Posterior vena cava (tissue), 2 donors: ENCODE measurements at places on chromosomes 7 and 10. TPM values are rescaled to one million over a fixed set of nuclear protein-coding genes. Genes with fewer than 3 reads are reported as not detected.

DNA sequence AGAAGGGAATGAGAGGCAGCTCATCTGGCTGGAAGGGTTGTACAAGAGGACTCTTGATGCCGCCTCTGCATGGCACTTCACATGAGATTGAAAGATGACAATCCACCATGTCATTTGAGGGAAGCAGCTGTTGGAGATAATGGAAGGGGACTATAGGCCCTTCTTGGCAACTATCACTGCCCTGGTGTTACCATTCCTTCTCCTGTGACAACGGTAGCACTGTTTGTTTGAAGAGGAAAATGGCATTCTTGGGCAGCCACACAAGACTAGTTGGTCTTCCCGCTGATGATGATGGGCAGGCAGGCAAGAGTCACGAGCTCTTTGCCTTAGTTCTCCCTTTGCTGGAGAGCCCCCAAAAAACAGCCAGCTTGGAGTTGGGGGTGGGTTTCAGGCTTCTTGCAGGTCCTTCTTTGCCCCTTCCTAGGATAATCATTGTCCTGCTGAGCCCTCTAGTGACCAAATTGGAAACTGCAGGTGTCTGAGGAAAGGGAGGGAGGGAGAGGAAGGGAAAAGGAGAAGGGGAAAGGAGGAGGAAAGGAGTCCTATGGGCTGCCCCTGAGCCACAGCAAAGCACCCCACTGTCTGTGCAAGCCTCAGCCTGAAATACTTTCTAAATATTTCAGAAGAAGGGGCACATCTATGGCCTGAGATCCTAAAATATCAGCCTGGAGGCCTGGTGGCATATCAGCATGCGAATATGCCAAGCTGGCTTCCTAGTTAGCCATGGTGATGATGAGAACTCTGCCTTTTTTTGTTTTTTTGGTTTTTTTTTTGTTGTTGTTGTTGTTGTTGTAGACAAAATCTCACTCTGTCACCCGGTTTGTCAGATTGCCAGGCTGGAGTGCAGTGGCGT, 165.6 kb upstream of the KMT2E start:
- no peak for DNase-seq

RELN gene
- 6.2 TPM for total RNA-seq

CXCL12 gene
- total RNA-seq, result 238 TPM

DNA sequence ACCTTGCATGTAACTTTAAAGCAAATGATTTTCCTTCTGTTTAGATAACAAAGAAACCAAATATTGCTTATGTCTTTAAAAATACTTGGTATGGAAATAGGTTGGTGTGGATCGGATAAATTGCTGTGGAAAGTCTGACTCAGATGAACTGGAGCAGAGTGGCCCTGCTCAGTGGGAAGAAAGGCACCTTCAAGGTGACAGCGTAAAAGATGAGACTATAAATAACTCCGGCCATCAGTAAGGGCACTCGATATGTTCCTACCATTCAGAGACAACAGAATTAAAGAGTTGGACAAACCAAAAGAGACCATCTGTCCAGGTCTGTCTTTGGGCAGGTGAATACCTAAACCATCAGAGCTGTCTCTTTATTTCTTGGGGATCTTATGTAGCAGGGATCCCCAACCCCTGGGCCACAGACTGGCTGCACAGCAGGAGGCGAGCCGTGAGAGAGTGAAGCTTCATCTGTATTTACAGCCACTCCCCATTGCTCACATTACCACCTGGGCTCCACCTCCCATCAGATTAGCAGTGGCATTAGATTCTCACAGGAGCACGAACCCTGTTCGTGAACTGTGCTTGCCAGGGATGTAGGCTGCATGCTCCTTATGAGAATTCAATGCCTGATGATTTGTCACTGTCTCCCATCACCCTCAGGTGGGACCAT, 357.1 kb downstream of the PRPF18 start:
- DNase-seq, result no peak

ANKRD16 gene
- total RNA-seq, result 3.6 TPM

- DNase-seq, result no peak
These were observed 296.7 kb upstream of the KLF6 start for GRCh38 chr10:4081685-4082111.

DLX5 gene
- 4.9 TPM for total RNA-seq

- DNase-seq, result no peak
These were observed 801.2 kb upstream of the ZWINT start for GRCh38 chr10:57162231-57162630.

DNA sequence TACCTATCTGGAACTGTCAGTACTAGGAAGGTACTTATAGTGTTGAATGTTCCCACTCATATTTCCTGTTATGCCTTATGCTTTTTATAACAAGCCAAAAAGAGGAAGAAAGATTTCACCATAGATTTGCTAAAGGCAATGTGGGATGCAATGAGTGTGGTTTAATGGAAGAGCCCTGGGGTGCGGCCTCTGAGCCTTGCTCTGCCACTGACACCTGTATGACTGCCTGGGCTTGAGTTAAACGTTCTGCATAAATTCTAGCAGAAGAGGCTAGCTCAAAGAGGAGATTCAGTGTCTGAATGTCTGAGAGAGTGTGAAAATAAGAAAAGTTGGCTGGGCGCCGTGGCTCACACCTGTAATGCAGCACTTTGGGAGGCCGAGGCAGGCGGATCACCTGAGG, 143.8 kb downstream of the TPST1 start:
- DNase-seq, result no peak

DNA sequence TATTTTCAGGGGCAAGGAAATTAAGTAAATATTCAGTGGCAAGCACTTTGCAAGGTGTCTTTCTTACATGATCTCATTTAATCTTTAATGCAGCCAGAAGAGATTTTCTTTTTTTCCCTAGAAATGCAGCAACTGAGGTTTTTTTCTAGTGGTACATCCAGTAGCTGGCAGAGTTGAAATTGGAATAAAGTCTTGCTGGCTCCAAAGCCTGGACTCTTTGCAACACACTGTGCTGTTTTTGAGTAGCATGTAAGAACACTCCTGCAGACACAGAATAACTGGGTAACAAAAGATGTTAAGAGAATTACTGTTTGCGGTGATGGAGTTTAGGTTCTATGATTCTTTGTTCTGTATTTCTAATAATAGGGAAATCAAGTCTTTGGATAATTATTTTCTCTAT, 123.6 kb downstream of the PON1 start:
- no peak for DNase-seq

- no peak for DNase-seq
These were observed 86.2 kb downstream of the FAM13C start for GRCh38 chr10:59276133-59276532.

DNA sequence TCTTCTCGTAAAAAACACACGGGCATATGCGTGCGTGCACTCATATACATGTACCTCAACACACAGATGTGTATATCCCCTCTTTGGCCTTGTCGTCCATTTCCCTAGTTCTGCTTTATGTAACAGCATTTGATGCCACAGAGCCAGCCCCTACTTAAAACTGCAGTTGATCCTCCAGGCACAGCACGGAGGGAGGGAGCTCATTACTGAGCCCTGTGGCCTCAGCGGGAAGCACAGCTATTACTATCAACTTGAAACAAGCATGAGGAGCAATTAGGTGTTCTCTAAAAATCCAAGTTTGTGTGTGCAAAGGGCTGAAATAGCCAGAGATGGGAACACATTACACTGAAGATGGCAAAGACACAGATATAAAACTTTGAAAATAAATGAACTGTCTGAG, 580.9 kb downstream of the GLRX3 start:
- DNase-seq, result peak; percentile 32

DNA sequence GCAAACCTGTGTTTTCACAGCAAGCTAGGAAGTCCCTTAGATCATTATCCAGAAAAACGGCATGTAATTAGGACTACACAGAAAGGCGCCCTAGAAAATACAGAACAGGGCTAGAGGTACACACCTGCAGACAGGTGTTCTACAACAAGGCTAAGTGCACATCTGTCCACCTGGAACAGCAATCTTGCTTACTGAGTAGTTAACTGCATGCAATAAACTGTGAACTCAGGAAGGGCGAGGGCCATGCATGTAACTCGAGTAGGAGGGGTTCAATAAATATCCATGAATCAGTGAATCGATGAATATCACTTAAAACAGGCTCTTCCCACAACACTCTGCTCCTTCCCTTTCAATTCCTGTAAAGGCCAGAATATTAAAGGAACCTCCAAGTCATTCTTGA, 22.0 kb downstream of the FAM171A1 start:
- DNase-seq, result no peak

PSAP gene
- 1,159 TPM for total RNA-seq

PTF1A gene
- not detected for total RNA-seq

DNA sequence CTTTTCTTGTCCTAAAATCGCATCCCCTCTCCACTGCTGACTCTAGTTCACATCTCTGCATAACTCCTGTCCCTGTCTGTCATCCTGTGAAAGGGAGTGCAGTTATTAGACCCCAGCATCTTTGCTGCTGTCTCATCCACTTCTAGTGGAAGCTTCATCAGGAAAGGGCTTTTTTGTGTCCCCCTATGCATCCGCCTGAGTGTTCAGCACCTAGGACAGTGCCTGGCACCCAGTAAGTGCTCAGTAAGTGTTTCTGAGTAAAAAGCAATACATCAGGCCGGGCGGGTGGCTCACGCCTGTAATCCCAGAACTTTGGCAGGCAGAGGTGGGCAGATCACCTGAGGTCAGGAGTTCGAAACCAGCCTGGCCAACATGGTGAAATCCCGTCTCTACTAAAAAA, 211.8 kb upstream of the FOXK1 start:
- DNase-seq, result no peak

CRHR2 gene
- 0.60 TPM for total RNA-seq

DNA sequence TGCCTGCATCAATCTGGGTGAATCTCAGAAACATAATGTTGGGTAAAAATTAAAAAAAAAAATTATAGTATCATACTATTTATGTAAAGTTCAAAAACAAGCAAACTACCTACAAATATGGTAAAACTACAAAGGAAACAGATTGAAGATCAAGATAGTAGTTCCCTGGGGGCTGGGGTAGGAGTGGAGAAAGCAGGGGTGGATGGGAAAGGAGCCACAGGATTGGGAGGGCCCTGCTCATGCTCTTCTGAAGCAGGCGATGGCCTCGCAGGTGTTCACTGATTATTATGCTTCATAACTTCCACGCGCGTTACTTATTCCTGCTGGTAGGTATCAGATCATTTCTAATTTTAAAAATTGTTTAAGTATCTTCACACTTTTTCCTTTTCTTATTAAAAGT, 96.0 kb upstream of the GATA3 start:
- no peak for DNase-seq

OR2A1 gene
- total RNA-seq, result not detected

GRCh38 chr7:36015733-36016132, 137.3 kb upstream of the EEPD1 start:
- DNase-seq, result no peak

KIF11 gene
- total RNA-seq, result 0.67 TPM

DNA sequence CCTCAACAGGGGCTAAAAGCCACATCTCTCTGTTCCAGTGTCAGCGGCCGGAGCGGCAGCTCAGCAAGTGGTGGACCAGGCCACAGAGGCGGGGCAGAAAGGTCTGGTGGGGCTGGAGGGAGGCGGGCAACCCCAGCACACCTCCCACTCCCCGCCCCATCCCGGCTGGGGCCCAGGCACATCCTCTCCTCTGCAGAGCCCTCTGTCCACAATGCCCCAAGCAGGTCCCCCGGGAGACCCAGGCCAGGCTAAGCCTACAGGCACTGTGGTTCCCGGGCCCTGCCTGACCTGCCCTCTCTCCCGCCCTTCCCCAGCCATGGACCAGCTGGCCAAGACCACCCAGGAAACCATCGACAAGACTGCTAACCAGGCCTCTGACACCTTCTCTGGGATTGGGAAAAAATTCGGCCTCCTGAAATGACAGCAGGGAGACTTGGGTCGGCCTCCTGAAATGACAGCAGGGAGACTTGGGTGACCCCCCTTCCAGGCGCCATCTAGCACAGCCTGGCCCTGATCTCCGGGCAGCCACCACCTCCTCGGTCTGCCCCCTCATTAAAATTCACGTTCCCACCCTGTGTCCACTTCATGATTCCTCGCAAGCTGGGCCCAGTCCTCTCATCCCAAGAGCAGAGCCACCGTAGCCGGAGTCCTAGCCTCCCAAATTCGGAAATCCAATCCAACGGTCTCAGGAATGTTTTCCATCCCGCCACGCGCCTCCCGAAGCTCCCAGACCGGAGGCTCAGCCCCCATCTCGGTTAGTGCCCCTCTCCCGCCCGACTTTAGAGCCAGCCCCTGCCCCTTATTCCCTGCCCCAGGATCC, 2.1 kb downstream of the ADIRF start:
- DNase-seq, result peak; percentile 95

GRCh38 chr10:128161031-128161430, 34.8 kb upstream of the MKI67 start:
- DNase-seq, result peak; percentile 44

UTF1 gene
- total RNA-seq, result not detected

DNA sequence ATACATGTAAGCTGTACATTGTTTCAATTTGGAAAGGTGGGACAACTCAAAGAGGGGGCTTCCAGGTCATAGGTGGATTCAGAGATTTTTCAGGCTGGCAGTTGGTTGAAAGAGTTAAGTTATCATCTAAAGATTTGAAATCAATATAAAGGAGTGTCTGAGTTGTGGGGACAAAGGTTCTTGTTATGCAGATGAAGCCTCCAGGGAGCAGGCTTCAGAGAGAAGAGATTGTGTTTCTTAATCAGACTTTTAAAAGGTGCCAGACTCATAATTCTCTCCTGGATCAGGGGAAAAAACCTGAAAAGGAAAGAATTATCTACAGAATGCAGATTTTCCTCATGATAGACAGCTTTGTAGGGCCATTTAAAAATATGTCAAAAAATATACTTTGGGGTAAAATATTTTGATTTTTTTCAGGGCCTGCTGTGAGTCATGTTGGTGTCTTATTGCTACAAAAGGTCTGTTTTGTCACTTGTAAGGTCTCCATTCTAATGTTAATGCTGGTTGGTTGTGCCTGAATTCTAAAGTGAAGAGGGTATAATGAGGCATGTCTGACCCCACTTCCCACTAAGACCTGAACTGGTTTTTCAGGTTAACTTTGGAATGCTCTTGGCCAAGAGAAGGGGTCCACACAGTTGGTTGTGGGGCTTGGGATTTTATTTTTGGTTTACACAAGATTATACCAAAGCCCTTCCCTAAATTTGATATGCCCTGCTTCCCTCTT, 52.7 kb upstream of the PRSS1 start:
- DNase-seq, result no peak

LRRN3 gene
- total RNA-seq, result 1.3 TPM

DNA sequence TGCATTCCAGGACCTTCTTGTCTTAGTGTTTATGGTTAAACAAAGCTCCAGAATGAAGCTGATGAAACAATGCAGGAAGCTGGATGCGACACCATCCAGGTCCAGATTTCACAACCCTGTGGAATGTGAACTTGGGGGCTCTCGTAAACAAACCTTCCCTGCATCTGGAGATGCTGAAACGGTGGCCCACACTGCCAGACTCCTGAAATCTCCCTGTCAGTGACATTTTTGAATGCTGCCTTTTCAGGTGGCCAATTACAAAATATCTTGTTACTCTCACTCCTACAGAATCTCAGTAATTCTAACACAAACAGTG, 18.8 kb downstream of the VIPR2 start:
- no peak for DNase-seq

CLDN3 gene
- not detected for total RNA-seq

FRMPD2 gene
- not detected for total RNA-seq

- DNase-seq, result no peak
These were observed 143.2 kb downstream of the JAZF1 start for GRCh38 chr7:28037220-28038010.
